ENCODE measurements at places on chromosomes 3 and 15. TPM values are rescaled to one million over a fixed set of nuclear protein-coding genes. Genes with fewer than 3 reads are reported as not detected.

DNA sequence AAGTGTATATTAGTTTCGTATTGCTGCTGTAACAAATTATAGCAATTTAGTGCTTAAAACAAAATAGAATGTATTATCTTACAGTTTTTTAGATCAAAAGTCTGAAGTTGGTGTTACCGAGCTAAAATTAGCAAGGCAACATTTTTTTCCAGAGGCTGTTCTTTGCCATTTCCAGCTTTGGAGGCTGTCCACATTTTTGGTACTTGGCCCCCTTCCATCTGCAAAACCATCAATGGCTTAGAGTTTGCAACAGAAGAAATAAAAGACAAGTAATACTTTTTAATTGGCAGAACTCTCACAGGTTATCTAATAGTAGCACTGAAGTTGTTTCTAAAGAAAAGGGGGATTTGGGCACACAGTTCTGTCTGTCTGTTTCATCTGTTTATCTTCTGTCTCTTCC, 1248.5 kb downstream of the ROBO1 start:
- no peaks in the 10 kb centered on the region for H3K4me1 ChIP-seq
- no peak for DNase-seq
- H3K27ac ChIP-seq, result no peak overlapping the region
- no peak overlapping the region for H3K4me3 ChIP-seq
- no peaks in the 10 kb centered on the region for H3K36me3 ChIP-seq

GRCh38 chr3:25365636-25366035, 62.4 kb upstream of the RARB start:
- no peak overlapping the region for H3K27ac ChIP-seq
- H3K4me3 ChIP-seq, result no peak overlapping the region
- no peaks in the 10 kb centered on the region for H3K4me1 ChIP-seq
- H3K27me3 ChIP-seq, result peaks cover 5% of the 10 kb centered on the region

- no peak overlapping the region for H3K4me3 ChIP-seq
- no peak overlapping the region for H3K27ac ChIP-seq
- peak; percentile 57 for DNase-seq
These were observed 1.3 kb upstream of the HACD2 start for GRCh38 chr3:123586131-123586530.

DNA sequence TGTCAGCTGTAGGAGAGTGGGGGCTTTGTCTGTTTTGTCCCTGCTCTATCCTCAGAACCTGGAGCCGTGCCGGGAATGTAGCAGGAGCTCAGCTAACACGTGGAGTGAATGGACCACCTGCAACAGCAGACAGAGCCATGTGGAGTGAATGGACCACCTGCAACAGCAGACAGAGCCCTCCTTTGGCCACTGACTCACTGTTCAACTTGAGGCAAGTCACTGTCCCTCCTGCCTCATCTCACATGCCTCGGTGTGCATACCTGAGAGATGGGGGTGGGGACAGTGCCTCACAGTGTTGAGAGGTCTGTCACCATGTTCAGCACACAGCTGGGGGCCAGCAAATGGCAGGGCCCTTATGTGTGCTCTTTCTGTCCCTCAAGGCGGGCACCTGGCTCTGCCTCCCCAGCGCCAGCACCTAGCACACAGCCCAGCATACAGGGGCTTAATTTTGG, 27.9 kb downstream of the FEM1B start:
- H3K36me3 ChIP-seq, result no peaks in the 10 kb centered on the region
- no peak overlapping the region for H3K27ac ChIP-seq
- peaks cover 13% of the 10 kb centered on the region for H3K27me3 ChIP-seq

DNA sequence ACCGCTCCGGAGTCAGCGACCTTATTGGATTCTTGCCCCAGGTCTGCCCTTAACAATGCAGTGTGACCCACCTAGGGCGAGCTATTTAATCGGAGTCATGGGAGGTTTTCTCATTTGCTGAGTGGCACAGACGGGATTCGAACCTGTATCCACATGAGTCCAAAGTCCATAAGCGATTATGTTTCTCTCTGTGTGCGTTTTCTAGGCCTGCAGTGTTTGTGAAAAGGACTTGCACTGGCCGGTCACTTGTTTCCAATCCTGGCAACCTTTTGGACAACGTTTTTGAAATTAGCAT, 691 bp upstream of the HDGFL3 start:
- H3K27me3 ChIP-seq, result peaks cover 31% of the 10 kb centered on the region
- H3K4me3 ChIP-seq, result no peak overlapping the region
- H3K36me3 ChIP-seq, result peaks cover 2% of the 10 kb centered on the region
- DNase-seq, result no peak
- no peak overlapping the region for H3K27ac ChIP-seq

GRCh38 chr15:67762610-67763368, 62.5 kb upstream of the SKOR1 start:
- H3K36me3 ChIP-seq, result peaks cover 5% of the 10 kb centered on the region
- H3K27me3 ChIP-seq, result no peaks in the 10 kb centered on the region
- H3K4me1 ChIP-seq, result peaks cover 73% of the 10 kb centered on the region
- DNase-seq, result peak; percentile 73
- H3K4me3 ChIP-seq, result peak overlapping the region; percentile 11
- H3K27ac ChIP-seq, result peak overlapping the region; percentile 84

ALDH1A2 gene
- total RNA-seq, result 0.90 TPM

GRCh38 chr3:184099806-184100686, 3.2 kb downstream of the HTR3E start:
- no peaks in the 10 kb centered on the region for H3K27me3 ChIP-seq
- no peak overlapping the region for H3K27ac ChIP-seq
- DNase-seq, result no peak
- no peak overlapping the region for H3K4me3 ChIP-seq
- H3K36me3 ChIP-seq, result no peaks in the 10 kb centered on the region
- no peaks in the 10 kb centered on the region for H3K4me1 ChIP-seq

DNA sequence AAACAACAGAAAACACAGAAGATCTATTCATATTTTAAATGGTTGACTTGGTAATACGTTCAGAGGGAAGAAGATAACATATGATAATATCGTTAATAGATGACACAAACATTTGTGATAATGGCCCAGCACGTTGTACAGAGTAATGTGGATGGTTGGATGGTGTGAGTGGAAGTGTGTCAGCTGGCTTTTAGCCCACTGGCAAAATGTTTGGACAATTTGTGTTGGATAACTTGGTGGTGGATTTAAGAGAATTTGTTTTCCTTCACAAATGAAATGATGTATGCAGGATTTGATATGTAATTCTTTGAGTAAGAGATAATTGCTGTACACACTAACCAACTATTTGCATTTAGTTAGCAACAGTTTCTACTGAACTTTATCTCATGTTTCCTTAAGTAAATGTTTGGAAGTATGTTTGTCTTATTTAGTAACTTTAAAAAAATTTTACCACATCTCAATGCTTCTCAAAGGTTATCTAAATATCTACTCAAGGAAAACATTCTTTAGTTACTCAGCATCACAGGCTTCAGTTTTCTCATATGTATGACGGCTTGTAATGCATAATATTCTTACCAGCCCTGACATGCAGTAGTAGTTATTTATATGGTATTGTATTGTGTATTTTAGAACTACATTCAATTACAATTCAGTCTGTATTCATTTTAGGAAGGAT, 328.5 kb upstream of the GOLIM4 start:
- no peak overlapping the region for H3K4me3 ChIP-seq

DNA sequence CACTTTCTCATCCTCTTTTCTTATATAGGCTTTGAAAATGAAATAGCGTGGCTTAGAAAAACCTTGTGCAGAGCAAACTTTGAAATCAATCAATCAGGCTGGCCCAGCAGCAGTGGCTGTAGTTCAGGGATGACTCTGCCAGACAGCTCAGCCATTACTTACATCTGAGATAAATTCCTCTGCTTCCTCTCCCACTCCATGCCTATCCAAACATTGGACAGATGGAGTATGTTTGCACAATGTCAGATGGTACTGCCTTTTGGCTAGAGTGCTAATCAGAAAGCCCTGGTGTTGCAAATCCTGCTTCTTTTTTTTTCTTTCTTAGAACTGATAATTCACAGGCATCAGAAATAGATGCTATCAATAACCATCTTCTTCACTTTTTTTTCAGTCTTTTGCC, 1065.1 kb downstream of the AGBL1 start:
- H3K27me3 ChIP-seq, result peaks cover 5% of the 10 kb centered on the region
- no peaks in the 10 kb centered on the region for H3K36me3 ChIP-seq
- H3K27ac ChIP-seq, result no peak overlapping the region
- no peaks in the 10 kb centered on the region for H3K4me1 ChIP-seq
- DNase-seq, result no peak

- H3K4me1 ChIP-seq, result peaks cover 80% of the 10 kb centered on the region
- no peaks in the 10 kb centered on the region for H3K27me3 ChIP-seq
- H3K4me3 ChIP-seq, result peak overlapping the region; percentile 47
- peaks cover 17% of the 10 kb centered on the region for H3K36me3 ChIP-seq
- H3K27ac ChIP-seq, result peak overlapping the region; percentile 94
- no peak for DNase-seq
These were observed 11.1 kb downstream of the RYK start for GRCh38 chr3:134239538-134239937.

CHRD gene
- not detected for total RNA-seq

DNA sequence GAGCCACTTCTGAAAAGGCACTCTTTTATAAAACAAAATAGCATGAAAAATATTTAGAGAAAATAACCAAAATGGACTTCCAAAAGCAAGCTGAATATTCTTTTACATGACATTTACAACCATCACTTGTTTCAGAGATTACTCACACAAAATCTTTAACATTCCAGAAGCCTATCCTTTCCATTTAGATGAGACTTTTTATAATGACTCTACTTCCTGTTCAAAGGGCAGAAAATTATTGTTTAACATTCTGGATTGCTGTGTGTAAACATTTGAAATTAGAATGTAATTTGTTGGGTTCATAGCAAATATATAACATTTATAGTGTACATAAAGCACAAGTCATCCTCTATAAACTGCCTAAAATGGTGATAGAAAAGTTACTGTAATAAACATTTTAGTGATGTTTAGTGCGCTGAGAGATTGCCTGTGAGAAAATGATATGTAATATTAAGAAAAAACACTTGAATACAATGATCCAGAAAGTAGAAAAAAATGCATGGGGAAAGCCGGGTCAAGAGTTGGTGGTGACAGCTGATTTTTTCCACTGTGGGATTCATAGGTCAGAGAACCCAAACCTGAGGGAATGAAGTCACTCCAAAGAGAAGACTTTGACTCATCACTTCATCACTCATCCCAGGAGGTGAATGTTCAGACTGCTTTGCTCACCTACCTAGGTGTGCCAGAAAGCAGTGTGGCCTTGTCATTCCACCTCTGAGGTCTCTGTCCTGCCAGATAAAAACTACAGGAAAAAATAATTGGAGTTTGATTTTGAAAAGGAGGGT, 305.8 kb downstream of the ARPP21 start:
- no peaks in the 10 kb centered on the region for H3K36me3 ChIP-seq
- peaks cover 1% of the 10 kb centered on the region for H3K4me1 ChIP-seq
- no peak overlapping the region for H3K4me3 ChIP-seq
- no peak overlapping the region for H3K27ac ChIP-seq

DNA sequence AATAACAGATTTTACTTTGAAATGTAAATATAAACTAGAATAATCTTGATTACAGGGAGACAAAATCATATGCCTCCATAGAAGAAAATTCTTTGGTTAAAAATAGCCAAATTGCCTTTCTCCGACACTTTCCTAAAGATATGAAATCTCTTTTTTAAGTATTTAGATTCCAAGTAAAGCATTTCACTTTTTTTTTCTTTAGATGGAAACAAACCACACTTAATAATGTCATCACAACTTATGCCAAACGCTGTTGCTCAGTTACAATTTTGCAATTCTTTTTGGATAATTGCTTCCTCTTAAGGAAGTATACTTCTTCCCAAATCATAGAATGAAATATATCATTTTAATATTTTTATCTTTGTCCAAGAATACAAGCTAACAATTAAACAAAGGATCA, 294.1 kb upstream of the ARL6 start:
- no peaks in the 10 kb centered on the region for H3K36me3 ChIP-seq
- H3K27ac ChIP-seq, result no peak overlapping the region
- H3K4me1 ChIP-seq, result no peaks in the 10 kb centered on the region
- no peaks in the 10 kb centered on the region for H3K27me3 ChIP-seq
- DNase-seq, result no peak

PLSCR2 gene
- not detected for total RNA-seq

KBTBD12 gene
- total RNA-seq, result not detected

- H3K4me3 ChIP-seq, result no peak overlapping the region
- no peak overlapping the region for H3K27ac ChIP-seq
- no peak for DNase-seq
- no peaks in the 10 kb centered on the region for H3K36me3 ChIP-seq
These were observed 188.2 kb downstream of the ATP10A start for GRCh38 chr15:25674913-25675312.

GRCh38 chr15:91032919-91033803, 10.8 kb upstream of the VPS33B start:
- H3K4me3 ChIP-seq, result no peak overlapping the region
- peaks cover 3% of the 10 kb centered on the region for H3K4me1 ChIP-seq
- no peak overlapping the region for H3K27ac ChIP-seq

ZNF660 gene
- 0.94 TPM for total RNA-seq

DNA sequence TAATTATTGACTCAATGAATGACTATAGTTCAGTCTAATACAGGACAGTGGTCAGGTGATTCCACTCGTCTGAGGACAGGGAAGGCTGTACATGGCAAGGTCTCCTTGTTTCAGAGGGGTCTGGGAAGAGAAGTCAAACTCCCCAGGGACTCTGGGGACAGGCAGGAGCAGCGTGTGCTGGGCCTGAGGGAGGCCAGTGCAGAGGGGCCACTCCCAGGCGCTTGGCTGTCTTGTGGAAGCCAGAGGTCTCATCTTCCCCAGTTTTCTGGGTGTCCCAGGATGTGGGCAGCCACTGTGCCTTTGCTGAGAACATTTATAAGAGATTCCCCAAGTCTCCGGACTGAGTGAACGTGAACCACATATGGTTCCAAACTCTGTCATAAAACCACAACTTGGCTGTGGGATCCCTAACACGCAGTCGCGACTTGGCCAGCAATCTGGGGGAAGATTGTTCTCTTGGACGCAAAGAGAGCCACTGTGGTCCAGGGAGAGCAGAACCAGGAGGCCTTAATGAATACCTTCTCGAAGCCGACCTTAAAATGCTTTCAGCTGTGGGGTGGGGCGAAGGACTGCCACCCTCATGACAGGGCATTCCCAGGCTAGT, 30.4 kb downstream of the BHLHE40 start:
- H3K36me3 ChIP-seq, result no peaks in the 10 kb centered on the region
- peaks cover 12% of the 10 kb centered on the region for H3K27me3 ChIP-seq
- no peak overlapping the region for H3K4me3 ChIP-seq
- H3K4me1 ChIP-seq, result peaks cover 54% of the 10 kb centered on the region

GRCh38 chr15:39869858-39870515, 50.1 kb downstream of the GPR176 start:
- H3K4me1 ChIP-seq, result peaks cover 4% of the 10 kb centered on the region
- no peaks in the 10 kb centered on the region for H3K36me3 ChIP-seq

All from activated naive CD8-positive, alpha-beta T cell treated with anti-CD3 and anti-CD28 coated beads for 36 hours (primary cell).